ENCODE measurements at places on chromosomes 6 and 20.

DNA sequence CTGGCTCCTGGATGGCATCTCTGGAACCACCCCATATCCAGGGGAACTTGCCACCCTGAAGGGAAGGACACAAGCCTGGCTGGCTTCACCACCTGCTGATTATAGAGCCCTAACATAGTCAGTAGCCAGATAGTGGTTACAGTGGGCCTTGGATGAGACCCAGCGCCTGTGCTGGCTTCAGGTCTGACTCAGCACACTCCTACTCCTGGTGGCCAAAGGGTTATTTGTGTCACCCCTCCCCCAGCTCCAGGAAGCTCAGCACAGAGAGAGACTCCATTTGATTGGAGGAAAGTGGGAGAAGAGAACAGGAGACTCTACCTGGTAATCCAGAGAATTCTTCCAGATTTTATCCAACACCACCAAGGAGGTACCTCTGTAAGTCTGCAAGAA is 12.8 kb downstream of the SNX14 start:
- no peak for DNase-seq

DNA sequence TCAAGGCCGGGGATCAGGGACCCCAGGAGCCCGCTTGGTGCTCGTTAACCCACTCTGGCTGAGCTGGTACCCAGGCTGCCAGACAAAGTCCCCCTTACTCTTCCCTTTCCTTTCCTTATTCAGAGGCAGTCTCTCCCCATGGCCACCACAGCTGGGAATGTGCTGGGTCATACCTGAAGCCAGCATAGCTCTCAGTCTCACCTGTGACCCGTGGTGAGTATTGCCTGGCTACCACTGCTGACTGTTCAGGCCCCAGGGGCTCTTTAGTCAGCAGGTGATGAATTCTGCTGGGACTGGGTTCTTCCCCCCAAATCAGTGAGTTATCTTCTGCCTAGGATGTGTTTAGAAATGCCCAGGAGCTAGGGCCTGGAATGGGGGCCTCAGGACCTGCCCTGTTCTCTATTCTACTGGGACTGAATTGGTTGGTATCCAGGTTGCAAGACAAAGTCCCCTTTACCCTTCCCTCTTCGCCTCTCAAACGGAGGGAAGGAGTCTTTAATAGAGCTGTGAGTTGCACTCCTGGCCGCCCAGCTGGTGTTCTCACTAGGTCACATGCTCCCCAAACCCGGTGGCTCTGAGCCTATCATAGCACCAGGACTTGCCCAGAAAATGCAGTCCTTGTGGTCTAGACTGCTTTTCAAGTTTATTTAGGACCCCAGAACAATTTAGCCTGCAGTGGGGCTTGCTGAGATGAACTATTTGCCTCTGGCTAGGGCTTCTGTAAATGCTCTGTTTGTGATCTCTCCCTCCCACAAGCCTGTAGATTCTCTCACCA is 64.6 kb downstream of the MYO6 start:
- no peak for DNase-seq

DNA sequence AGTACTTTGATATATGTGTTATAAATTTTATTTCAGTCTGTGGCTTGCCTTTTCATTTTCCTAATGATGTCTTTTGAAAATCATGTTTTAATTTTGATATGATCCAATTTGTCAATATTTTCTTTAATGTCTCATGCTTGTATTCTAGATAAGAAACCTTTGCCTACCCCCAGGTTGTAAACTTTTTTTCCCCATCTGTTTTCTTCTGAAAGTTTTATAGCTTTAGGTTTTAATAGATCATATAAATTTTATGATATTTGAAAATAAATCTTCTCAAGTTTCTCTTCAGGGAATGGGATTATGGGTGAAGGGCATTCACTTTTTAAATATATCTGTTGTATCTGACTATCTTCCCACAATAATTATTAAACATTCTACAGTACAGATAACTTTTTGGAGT is 66.7 kb downstream of the SESN1 start:
- no peak for DNase-seq

GRCh38 chr6:149939356-149939648 is 2.5 kb upstream of the ULBP2 start:
- no peak for DNase-seq

GRCh38 chr20:1430004-1430451 is 36.6 kb downstream of the NSFL1C start:
- DNase-seq: no peak

DNA sequence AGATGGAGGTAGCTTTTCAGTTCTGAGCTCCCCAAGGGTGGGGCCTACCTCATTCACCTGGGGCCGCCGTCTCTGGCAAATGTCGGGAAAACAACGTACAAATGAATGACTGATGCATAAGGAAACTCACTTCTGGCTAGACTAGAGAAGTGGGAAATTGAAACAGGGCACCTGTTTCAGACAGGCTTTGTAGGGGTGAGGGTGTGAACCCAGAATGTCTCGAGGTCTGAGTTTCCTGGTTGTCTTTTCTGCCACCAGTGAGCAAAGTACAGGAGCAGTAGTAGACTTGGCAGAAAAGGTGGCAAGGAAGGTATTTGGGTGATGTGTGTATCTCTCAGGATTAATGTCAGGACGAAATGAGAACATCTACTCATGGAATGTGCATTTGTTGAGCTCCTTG is 308.5 kb downstream of the CLIC5 start:
- DNase-seq: no peak

DNA sequence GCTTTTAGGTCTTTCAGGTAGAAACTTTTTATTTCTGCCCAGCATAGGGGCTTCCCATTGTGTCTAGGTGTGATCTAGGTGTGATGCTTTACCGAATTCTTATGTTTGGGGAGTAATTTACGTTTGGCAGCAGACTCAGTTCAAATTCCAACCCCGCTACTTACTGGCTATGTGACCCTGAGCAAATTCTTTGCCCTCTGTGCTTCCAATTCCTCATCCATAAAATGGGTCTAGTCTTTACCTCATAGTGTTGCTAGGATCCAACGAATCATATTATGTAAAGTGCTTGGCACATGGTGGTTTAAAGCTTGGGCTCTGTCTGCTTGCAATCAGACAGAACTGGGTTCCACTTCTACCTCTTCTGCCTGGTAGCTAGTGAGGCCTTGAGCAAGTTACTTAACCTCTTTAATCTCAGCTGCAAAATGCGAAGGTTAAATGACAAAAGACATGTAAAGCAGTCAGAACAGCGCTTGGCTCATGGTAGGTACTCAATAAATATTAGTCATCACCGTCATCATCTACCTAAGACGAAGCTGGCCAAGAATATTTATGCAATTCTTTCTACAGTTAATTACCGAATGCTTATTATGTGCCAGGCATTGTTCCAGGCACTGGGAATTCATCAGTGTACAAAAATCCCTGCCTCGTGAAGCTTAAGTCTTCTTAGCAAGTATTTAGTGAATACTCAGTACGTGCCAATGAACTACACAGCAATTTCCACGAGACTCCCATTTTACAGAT is 1.0 kb downstream of the NSFL1C start:
- DNase-seq: no peak

DNA sequence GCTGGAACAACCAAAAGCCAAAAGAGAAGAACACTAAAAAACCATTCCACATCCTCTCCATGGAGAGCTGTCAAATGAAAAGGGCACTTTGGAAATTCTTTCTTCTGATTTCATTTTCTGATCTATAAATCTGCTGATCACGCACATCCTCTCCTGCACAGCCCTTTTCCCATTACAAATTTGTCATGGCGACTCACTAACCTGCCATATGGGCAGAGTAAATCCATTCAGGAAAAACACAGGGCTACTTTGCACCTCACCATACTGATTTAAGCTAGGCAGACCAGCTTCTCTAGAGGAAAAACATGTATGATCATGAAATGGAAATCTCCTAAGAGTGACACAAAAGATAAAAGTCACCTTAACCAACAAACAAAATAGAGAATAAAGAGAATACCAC is 26.0 kb downstream of the TOMM6 start:
- no peak for DNase-seq

- no peak for DNase-seq
These were observed 105.5 kb downstream of the IPCEF1 start for GRCh38 chr6:154251116-154251515.

DNA sequence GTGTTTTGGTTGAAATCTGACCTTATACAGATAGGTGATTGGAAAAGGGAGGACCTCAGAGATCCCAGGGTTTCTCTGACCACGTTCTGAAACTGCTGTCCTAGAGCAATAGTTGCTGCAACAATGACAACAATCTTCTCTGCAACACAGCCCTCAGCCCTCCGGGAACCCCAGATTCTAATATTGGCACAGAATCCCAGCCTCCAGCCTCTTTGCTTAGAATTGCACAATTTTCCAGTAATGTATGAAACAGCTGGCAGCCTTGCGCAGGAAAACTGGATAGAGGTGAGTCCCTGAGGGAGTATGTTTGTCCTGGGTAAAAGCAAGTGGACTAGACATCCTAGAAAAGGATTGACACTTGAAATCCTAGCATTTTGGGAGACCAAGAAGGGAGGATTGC is 30.4 kb upstream of the PNRC1 start:
- DNase-seq: no peak

- no peak for DNase-seq
These were observed 17.8 kb upstream of the RSPO3 start for GRCh38 chr6:127100510-127101140.

DNA sequence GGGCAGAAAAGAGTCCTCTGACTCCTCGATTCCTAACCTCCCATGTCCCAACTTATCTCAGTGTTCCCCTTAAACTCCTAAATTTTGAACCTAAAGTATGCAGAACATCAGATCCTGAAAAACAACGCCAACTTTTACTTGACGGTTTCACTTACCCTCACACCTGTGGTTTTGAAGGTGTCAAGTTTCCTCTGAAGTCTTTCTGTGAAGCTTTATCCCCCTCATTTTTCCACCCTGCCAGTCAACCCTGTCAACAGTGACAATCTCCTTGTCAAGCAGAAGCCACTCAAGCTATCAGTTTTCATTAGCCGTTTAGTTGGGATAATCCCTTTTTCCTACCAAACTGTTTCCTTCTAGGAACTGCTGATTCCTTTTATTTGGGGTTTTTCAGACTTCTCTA is 245.4 kb upstream of the PREP start:
- no peak for DNase-seq

GRCh38 chr6:139927236-139927635 is 552.8 kb upstream of the CITED2 start:
- DNase-seq: no peak

DNA sequence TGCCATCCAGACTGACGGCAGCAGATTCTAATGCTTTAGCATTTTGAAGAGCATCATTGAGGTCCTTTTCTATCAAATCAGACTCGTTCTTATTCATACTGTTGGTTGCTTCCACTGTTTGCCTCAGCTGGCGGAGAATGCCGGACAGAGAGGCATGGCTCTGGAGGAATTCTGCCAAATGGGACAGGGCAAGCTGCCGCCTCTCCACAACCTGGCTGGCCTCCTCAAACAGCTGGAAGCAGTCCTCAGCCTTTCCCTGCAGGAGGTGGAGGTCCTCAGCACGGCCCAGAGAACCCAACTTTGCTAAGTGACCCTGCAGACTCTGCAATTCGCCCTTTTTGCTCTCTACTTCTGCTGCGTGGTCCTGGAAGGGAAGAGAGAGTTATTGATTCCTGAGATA is 220.5 kb downstream of the SYNE1 start:
- DNase-seq: no peak

GRCh38 chr20:63775096-63775978 is 35.8 kb downstream of the SLC2A4RG start:
- DNase-seq: no peak

DNA sequence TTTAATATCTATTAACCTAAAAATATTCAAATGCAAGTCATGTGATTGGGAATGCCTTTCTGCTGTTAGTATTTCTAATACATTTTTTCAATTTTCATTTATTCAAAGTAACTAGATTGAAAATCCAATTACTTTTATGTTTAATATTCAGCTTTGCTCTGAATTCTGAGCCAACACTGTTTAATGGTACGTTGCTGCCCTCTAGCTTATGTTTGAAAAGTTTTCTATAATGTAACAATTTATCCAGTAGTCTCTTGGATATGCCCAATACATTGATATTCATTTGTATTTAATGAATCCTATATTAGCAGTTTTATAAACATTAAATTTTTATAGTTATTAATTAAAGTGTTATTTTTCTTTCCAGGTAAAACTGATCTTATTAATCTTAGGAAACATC is 47.4 kb downstream of the LGSN start:
- no peak for DNase-seq

- DNase-seq: no peak
These were observed 612 bp downstream of the ADAT2 start for GRCh38 chr6:143449714-143450452.

- DNase-seq: no peak
These were observed 12.8 kb upstream of the SNAI1 start for GRCh38 chr20:49969946-49970345.

GRCh38 chr6:37788259-37788658 is 31.3 kb upstream of the ZFAND3 start:
- DNase-seq: no peak

GRCh38 chr20:45392733-45393132 is 14.6 kb upstream of the TP53TG5 start:
- DNase-seq: no peak
